H9 (cell line): ENCODE measurements at places on chromosomes 6 and 20. TPM values are rescaled to one million over a fixed set of nuclear protein-coding genes. Genes with fewer than 3 reads are reported as not detected.

DNA sequence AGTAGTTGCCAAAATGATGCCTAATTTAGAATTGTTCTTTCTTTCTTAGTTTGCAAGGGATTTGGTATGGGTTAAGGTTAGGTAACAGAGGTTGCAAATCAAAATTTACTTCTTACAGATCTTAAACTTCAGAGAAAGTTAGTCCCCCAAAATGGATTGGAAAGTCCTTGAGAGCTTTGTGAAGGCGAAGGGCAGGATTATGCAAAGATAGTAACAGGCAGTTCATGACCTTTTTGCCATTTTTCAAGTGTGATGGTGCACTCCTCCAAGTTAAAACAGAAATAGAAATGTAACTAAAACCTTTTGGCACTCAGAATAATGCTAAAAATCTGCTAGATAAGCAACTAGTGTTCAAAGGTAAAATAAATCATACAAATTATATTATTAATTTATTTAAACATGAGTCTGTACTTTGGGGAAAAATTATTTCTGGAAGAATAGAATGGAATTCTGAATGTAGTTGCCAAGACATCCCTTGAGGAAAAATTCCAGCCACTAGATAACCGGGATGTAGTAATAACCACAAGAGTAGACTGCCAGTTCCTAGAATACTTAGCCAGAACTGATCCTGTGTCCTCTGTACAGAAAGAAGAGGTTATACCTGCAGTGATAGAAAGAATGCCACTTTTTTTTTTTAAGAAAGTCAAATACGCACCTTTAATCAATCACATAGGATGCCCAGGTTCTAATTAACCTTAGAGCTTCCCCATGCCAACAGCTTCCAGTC lies 31.8 kb upstream of the DAAM2 start:
- H3K27me3 ChIP-seq: 0 out of 2 replicates have a peak, but pooled peaks cover 2% of the 10 kb centered on the region
- DNase-seq: no peak
- no peak overlapping the region for H3K4me3 ChIP-seq
- H3K36me3 ChIP-seq: no peaks in the 10 kb centered on the region

DNA sequence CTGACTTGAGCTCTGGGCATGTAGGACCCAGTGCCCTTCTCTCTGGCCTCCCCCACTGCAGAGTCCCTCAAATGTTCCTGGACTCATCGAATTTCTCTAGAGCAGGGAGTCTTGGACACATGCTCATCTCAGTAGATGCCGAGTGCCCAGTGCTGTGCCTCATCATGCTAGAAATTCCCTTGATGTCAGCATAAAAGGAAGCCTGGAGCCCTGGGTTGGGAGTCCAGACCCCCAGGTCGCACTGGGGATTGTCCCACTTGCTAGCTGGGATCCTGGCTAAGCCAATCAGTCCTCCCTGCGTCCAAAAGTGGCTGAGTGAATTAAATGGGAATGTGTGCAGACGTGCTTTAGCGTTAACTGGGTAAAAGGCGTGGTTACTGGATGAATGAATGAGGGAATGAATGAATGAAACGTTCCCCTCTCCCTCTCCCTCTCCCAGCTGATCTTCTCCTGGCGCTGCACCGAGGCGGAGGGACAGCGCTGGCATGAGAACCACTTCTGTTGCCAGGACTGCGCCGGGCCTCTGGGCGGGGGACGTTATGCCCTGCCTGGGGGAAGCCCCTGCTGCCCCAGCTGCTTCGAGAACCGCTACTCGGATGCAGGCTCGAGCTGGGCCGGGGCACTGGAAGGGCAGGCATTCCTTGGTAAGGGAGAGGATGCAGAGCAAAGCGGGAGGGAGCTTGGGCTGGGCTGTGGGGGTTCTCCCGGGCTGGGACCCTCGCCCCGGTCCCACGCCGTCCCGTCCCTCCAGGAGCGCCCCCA lies 1.6 kb upstream of the TOMM6 start:
- H3K4me3 ChIP-seq: peak overlapping the region; percentile 95
- peaks cover 21% of the 10 kb centered on the region for H3K36me3 ChIP-seq
- H3K4me1 ChIP-seq: no peaks in the 10 kb centered on the region
- peaks cover 17% of the 10 kb centered on the region; the same call in 1 of the 2 replicates for H3K27me3 ChIP-seq

- H3K36me3 ChIP-seq: no peaks in the 10 kb centered on the region
- no peaks in the 10 kb centered on the region; the same call in 1 of the 2 replicates for H3K4me1 ChIP-seq
- H3K4me3 ChIP-seq: no peak overlapping the region
Observed at GRCh38 chr6:18289283-18289682, 25.0 kb upstream of the DEK start.

The C6orf58 gene
- total RNA-seq: not detected in 2 replicates

The UST gene
- 13.2 and 14.4 TPM in 2 replicates for total RNA-seq

The MLN gene
- total RNA-seq: not detected in 2 replicates
